ENCODE measurements at places on chromosomes 3 and 15.
A peak's percentile ranks its signal among the peaks of the same experiment; 100 is the strongest.

GRCh38 chr3:158368271-158368670 lies 202.7 kb upstream of the MLF1 start:
- DNase-seq = no peak

DNA sequence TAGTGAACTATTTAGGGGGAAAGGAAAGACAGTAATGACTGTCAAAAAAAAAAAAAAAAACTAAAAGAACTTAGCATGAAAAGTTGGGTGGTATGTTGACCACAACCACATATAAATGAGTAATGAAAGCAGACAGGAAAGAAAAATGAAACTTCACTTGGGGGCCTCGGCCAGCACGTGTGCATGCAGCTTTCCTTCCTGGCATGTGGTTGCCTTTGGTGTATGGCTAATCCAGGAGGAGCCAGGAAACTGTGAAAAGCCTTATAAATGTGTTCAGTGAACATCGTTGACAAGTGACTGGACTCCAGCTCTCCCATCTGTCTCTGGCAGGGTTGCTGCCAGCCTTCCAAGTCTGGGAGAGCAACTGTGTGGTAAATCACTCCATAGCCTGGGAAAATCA lies 195.1 kb downstream of the DTWD1 start:
- no peak for DNase-seq

DNA sequence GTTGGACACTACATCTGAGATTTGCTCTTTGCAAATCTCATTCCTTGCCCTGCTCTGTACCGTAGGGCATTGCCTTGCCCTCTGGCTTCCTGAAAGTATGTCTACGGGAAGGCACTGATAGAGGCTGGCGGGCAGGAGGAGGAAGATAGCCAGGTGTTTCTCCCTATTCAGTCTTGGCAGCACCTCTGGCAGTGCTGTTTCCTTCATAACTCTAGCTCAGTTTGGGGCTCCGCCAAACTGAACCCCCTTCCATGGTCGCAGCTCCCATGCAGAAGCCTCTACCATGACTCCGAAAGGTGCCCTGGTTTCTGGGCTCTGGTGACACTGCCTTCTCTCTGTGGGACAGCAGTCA lies 122.3 kb upstream of the PRR20G start:
- DNase-seq = peak; percentile 37

GRCh38 chr3:25582242-25582641 lies 82.5 kb downstream of the TOP2B start:
- no peak for DNase-seq

GRCh38 chr3:185656321-185656840 lies 70.3 kb downstream of the SENP2 start:
- peak; percentile 79 for DNase-seq

All from tibial artery (tissue), 4 donors.